A549 (cell line): ENCODE measurements at places on chromosomes 5 and 9.

- DNase-seq, result no peak
Measured at GRCh38 chr9:126171641-126172040, 155.0 kb upstream of the MVB12B start.

DNA sequence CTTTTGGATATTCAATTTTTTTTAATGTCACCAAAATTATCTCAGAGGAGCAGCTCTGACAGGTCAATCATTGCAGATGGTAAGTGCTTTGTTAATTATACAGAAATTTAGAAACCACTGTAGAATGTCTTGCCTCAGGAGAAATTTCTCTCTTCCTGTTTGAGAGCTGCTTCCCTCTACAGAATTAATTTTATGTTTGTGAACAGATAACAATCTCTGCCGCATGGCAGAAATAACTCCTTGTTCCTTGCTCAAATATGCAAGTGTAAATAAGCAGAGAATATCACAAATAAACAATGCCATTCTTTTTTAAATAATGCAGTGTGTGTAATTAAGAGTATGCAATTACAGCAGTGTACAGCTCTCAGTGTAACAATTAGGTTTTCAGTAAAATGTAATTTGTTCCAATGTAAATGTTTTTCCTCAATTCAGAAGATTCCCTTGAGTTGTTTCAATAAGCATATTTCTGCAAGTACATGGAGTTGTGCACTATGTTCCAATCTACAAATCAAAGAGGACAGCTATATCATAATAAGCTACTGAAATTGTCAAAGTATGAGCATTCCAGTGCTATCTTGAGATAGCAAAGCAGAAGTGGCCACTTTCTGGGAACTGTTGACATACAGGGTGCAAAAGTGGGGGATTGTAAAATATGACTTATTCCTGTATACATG is 1012.8 kb downstream of the MAT2B start:
- no peak for DNase-seq

DNA sequence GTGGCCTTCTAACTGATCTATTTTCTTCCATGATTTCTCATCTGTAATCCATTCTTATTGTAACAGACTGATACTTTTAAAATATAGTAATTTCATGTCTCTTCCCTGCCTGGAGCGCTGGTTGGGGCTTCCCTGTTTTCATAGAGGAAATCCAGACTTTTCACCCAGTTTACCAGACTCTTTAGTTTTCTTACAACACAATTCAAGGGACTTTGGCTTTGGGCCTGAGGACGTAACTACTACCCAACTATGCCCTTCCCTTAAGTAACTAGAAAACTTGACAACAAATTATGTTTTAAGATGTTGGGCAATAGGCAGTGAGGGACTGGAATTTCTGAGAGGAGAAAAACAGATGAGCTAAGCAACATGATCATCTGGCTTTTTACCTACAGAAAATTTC is 289.6 kb downstream of the FGF10 start:
- DNase-seq, result no peak

GRCh38 chr5:66362046-66362445 is 217.9 kb downstream of the SREK1 start:
- no peak for DNase-seq

- DNase-seq, result no peak
Measured at GRCh38 chr9:119334745-119335144, 34.5 kb downstream of the BRINP1 start.

DNA sequence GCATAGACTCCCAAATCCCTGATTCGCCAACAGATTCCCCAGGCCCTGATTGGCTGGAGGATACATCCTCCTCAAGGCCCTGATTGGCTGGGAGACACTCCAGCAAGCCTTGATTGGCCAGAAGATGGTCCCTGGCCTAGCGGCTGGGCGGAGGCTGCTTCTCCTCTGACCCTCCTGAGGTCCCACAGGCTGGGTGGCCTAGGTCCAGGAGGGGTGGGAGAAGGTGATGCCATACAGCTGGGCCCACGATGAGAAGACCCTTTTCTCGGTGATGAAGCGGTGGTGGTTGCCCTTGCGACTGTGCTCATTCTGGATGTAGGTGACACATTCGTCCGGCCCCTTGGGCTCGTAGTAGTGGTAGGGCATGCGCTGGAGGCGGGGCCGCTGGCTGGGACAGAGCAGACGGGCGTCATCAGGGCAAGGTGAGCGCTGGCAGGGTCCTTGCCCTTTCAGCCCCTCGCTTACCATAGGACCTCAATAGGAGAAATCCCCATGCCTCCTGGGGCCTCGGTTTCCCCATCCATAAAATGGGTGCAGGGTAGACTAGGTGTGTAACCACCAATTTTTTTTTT is 9.0 kb upstream of the AK1 start:
- DNase-seq, result peak; percentile 69

DNA sequence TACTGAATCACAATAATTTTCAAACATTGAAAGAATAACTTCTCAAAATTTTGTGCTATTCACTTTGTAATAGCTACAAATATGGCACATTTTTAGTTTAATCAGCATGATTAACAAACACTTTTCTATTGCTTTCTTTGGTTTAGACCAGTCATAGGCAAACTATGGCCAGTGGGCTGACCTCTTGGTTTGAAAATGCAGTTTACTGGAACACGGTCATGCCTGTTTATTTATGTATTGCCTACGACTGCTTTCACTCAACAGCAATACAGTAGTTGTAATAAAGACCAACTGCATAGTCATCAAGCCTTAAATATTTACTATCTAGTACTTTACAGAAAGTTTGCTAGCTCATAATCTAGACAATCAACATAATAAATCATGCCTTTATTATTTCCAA is 810.8 kb downstream of the TLE1 start:
- no peak for DNase-seq

- no peak for DNase-seq
Measured at GRCh38 chr5:67206461-67206860, 9.9 kb upstream of the CD180 start.

GRCh38 chr9:83247732-83248131 is 184.8 kb upstream of the RASEF start:
- no peak for DNase-seq

GRCh38 chr9:93668261-93668871 is 92.0 kb downstream of the PHF2 start:
- no peak for DNase-seq

- no peak for DNase-seq
Measured at GRCh38 chr9:82513976-82514735, 525.6 kb downstream of the SPATA31D1 start.

DNA sequence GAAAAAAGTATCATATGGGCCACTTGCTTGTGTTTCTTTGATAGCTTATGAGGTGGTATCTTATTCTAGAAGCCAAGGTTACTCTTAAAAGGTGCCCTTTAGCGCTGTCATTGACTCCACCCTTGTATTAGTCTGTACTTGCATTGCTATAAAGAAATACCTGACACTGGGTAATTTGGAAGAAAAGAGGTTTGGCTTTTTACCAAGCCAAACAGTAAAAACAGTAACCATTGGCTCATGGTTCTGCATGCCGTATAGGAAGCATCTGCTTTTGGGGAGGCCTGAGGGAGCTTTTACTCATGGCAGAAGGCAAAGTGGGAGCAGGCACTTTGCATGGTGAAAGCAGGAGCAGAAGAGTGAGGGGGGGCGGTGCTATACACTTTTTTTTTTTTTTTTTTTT is 87.4 kb downstream of the TEK start:
- DNase-seq, result no peak

- DNase-seq, result no peak
Measured at GRCh38 chr5:59027145-59027907, 444.5 kb downstream of the RAB3C start.
